ENCODE measurements at places on chromosomes 6 and 20. TPM values are rescaled to one million over a fixed set of nuclear protein-coding genes. Genes with fewer than 3 reads are reported as not detected.

- H3K36me3 ChIP-seq: no peaks in the 10 kb centered on the region
- no peak overlapping the region for H3K4me3 ChIP-seq
- no peaks in the 10 kb centered on the region for H3K27me3 ChIP-seq
- DNase-seq: peak; percentile 65
These were observed 60.6 kb upstream of the ATXN1 start for GRCh38 chr6:16821834-16822264.

DNA sequence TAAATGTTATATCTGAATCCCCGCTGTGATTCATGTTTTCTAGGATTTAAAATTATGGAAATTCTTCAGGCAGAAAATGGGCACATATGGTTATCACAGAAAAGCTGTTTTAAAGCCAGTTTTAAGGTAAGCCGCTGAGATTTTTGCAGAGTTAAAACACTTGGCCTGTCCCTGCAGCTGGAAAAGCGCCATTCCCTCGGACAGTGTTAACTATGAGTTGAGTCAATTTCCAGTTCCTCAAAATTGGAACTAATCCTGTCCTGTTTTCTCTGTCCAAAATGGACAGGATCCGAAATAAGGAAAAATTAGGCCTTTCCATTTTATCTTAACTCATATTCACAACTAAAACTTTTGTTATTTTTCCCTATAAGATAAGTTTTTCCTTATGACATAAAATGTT, 225.2 kb downstream of the SAMD5 start:
- H3K36me3 ChIP-seq: no peaks in the 10 kb centered on the region
- H3K27ac ChIP-seq: no peak overlapping the region
- no peaks in the 10 kb centered on the region for H3K4me1 ChIP-seq
- H3K4me3 ChIP-seq: no peak overlapping the region

DNA sequence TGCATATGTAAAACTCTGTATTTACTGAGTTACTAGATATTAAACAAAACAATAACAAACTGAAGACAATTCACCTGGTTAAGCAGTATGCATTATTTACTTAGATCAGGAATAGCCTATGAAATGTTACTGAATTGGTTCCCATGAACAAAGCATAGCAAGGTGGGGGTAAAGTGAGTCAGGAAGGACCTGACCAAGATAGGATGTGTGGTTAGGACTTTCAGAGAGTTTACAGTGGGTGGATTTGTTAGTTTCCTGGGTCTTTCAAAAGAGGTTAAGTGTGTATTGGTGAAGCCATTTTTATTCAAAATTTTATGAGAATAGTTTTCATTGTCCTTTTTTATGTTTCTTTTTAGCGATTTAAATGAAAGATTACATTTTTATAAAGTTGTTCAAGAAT, 32.9 kb downstream of the TBPL1 start:
- H3K27ac ChIP-seq: no peak overlapping the region
- no peak for DNase-seq
- no peaks in the 10 kb centered on the region for H3K27me3 ChIP-seq
- H3K4me1 ChIP-seq: no peaks in the 10 kb centered on the region

DNA sequence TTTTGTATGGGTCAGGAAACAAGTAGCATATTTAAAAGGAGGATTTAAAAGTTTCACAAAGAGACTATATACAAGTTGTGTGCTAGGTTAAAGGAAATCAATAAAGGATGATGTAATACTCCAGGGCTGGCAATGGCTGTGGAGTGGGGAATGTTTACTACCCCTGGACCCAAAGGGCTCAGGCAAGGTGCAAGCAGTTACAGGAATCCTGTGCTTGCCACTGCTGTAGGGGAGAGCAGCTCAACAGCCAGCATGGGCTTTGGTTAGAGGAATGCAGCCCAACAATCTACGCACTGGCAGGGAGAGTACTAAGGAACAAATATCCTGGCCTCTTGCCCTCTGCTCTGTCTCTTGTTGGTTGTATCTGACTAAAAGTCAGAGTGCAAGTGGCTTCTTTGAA, 1642.2 kb downstream of the KHDRBS2 start:
- no peaks in the 10 kb centered on the region for H3K27me3 ChIP-seq
- H3K36me3 ChIP-seq: no peaks in the 10 kb centered on the region
- no peaks in the 10 kb centered on the region for H3K4me1 ChIP-seq
- H3K4me3 ChIP-seq: no peak overlapping the region
- peak; percentile 35 for DNase-seq

DNA sequence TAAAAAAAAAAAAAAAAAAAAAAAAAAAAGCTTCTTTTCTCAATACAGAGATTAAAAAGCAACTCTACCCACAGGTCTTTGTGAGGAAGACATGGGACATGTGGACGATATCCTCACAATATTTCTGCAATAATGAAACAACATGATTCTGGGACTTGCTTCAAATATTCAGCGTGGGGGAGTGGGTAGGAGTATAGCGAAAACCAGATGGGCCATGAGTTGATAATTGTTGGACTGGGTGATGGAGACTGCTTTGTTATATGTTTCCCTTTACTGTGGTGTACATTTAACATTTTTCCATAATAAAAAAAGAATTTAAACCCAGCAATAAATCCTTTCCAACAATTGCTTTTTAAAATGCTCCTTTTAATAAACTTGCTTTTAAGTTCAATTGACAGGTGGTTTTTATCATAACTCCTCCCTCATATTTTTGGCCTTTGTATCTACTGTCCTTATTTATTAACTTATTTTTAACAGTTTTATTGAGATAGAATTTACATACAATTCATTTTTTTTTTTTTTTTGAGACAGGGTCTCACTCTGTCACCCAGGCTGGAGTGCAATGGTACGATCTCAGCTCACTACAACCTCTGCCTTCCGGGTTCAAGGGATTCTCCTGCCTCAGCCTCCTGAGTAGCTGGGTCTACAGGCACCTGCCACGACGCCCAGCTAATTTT, 40.4 kb upstream of the ARFGEF2 start:
- no peaks in the 10 kb centered on the region for H3K36me3 ChIP-seq
- H3K4me3 ChIP-seq: no peak overlapping the region
- H3K27me3 ChIP-seq: no peaks in the 10 kb centered on the region
- no peak overlapping the region for H3K27ac ChIP-seq
- H3K4me1 ChIP-seq: no peaks in the 10 kb centered on the region

Gene SLC22A23
- polyA plus RNA-seq: 9.9 TPM

DNA sequence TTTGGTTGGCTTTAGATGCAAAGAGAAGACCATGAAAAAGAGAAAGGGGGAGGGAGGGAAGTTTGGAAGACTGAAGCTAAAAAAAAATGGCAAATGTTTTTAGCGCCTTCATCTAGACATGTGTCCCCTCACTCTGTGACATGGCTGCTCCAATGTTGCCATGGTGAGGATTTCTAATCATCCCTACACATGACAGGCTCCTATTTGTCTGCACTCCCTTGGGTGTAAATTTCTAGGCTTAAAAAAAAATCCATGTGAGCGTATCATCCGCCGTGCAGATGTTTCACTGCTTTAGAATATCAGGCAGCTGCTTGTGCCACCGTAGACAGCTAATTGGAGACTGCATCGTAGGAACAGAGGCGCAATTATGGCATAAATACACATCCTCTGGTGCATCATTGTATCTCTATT, 761.1 kb upstream of the MMS22L start:
- H3K27me3 ChIP-seq: no peaks in the 10 kb centered on the region

DNA sequence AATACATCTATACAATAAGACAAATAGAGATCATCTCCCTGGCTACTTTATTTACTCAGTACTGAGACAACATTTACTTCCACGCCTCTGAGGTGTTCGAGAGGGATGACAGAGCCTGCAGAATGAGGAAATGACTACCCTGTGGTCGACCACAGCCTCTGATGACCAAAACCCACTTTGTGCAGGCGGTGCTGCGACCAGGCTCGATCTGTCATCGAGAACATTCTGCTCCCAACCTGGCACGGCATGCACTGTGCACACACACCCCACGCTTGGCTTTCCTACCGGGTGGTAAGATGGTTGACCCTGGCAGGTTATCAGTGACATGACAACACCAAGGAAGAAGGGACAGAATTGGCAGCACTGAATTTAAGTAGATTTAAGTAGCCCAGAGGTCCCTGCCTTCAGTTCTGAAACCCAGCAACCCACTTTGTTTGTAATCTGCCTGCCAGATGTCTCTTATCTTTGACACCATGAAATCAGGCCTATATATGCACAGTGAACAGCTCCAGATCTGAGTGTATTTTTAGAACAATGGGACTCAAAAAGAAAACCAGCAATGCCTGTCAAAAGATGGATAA, 42.6 kb downstream of the TTI1 start:
- no peak overlapping the region for H3K27ac ChIP-seq
- H3K36me3 ChIP-seq: peaks cover 8% of the 10 kb centered on the region
- DNase-seq: no peak
- H3K4me3 ChIP-seq: no peak overlapping the region

- no peaks in the 10 kb centered on the region for H3K27me3 ChIP-seq
- DNase-seq: no peak
- no peak overlapping the region for H3K4me3 ChIP-seq
- no peak overlapping the region for H3K27ac ChIP-seq
These were observed 38.1 kb downstream of the RPP40 start for GRCh38 chr6:4965562-4966389.

DNA sequence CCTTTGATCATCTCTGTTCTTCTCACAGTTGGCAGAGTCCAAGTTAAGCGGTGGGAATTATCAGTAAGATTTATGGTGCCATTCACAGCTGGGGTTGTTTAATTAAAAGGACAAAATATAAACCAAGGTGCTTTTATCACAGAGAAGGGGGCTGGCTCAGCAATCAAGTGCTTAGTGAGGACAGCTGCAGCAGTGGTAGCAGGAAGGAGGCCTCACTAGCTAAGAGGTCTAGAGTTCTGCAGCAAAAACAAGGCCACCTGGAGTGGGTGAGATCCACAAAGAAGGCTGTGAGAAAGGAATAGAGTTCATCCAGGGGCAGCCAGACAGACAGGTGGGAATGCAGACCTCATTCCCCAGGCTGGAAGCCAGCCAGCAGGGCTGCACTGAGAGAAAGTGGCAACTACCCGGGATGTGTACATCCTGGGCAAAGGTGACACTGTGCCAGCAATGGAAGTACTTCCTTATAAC, 37.1 kb downstream of the PIGU start:
- H3K4me3 ChIP-seq: no peak overlapping the region
- no peaks in the 10 kb centered on the region for H3K36me3 ChIP-seq
- no peak overlapping the region for H3K27ac ChIP-seq
- peaks cover 4% of the 10 kb centered on the region for H3K4me1 ChIP-seq
- no peaks in the 10 kb centered on the region for H3K27me3 ChIP-seq
- DNase-seq: no peak

GRCh38 chr6:7171733-7172132, 64.0 kb downstream of the RREB1 start:
- DNase-seq: no peak
- peak overlapping the region; percentile 4 for H3K27ac ChIP-seq
- H3K4me3 ChIP-seq: no peak overlapping the region
- H3K36me3 ChIP-seq: no peaks in the 10 kb centered on the region

Gene ZFAND3
- polyA plus RNA-seq: 37.5 TPM

Gene CAP2
- 6.4 TPM for polyA plus RNA-seq

Gene PTK7
- polyA plus RNA-seq: 0.76 TPM

Gene SLC2A10
- 38.9 TPM for polyA plus RNA-seq

DNA sequence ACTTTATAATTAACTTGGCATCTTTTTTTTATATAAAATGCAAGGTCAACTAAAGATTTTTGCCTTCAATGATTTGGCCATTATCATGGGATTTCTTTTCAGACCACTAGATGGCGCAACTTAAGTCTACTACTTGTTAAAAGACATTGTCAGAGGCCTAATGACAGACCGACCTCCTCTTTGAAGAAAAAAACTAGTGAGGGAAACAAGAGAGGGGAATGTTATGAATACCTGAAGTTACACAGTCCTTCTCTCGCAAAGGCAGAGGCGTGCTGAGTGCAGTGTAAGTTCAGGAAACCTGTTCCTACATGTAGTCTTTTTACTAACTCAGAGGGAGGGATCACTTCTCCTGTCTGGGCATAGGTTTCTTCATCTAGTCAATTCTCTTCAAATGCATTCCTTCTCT, 9.3 kb downstream of the TRAPPC3L start:
- no peaks in the 10 kb centered on the region for H3K36me3 ChIP-seq
- no peaks in the 10 kb centered on the region for H3K4me1 ChIP-seq
- H3K27ac ChIP-seq: no peak overlapping the region
- DNase-seq: no peak
- H3K4me3 ChIP-seq: no peak overlapping the region
- no peaks in the 10 kb centered on the region for H3K27me3 ChIP-seq

- no peaks in the 10 kb centered on the region for H3K4me1 ChIP-seq
- H3K27me3 ChIP-seq: no peaks in the 10 kb centered on the region
- no peak overlapping the region for H3K27ac ChIP-seq
- no peaks in the 10 kb centered on the region for H3K36me3 ChIP-seq
- no peak overlapping the region for H3K4me3 ChIP-seq
These were observed 39.0 kb downstream of the ADGRF4 start for GRCh38 chr6:47737406-47737805.

Gene HRH3
- not detected for polyA plus RNA-seq

- H3K36me3 ChIP-seq: no peaks in the 10 kb centered on the region
- no peak for DNase-seq
- no peak overlapping the region for H3K27ac ChIP-seq
- no peaks in the 10 kb centered on the region for H3K4me1 ChIP-seq
- H3K27me3 ChIP-seq: no peaks in the 10 kb centered on the region
- H3K4me3 ChIP-seq: no peak overlapping the region
These were observed 61.5 kb downstream of the PRDM13 start for GRCh38 chr6:99668036-99668705.

Gene SLC17A3
- polyA plus RNA-seq: 8.3 TPM

Gene GABBR1
- 1.1 TPM for polyA plus RNA-seq
